Esophagus squamous epithelium (tissue), 5 donors: ENCODE measurements at places on chromosomes 7 and 10.

DNA sequence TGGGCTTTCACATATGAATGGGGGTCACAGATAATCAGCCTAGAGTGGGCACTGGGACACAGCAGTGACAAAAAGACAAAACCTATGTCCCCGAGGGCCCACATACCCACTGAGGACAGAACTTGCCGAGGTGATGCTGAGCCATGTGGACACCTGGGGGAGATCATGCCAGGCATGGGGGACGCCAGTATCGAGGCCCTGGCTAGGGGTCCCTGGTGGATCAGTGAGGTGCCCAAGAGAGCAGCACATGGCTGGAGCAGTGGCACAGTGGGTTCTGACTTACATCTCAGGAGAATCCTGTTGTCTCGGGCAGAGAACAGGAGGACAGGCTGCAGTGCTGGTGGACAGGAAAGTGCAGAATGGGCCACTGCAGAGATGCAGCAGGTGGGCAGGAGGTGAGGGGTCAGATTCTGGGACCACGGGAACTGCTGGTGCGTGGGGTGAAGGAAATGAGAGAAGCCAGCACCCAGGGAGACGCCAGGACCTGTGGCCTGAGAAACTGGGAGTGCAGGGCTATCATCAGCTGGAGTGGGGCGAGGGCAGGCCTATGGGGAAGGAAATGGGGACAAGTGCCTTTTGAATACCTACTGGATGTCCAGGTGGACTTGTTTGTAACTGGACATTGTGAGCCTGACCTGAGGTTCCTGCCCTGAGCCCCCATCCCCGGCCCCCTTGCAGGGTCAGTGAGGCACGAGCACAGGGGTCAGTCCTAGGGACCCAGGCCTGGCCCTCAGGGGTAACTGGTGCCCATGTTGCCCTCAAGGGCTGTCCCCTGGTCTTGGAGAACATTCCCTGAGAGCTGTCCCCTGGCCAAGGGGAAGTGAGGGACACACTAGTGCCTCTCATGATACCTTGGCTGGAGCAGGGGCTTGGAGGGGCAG is 91.2 kb upstream of the RET start:
- DNase-seq = no peak

- DNase-seq = no peak
These were observed 254.3 kb downstream of the ELFN1 start for GRCh38 chr7:1924258-1924817.

GRCh38 chr10:11264296-11265048 is 246.8 kb downstream of the CELF2 start:
- no peak for DNase-seq

GRCh38 chr7:141317033-141317585 is 234.1 kb upstream of the AGK start:
- DNase-seq = no peak

DNA sequence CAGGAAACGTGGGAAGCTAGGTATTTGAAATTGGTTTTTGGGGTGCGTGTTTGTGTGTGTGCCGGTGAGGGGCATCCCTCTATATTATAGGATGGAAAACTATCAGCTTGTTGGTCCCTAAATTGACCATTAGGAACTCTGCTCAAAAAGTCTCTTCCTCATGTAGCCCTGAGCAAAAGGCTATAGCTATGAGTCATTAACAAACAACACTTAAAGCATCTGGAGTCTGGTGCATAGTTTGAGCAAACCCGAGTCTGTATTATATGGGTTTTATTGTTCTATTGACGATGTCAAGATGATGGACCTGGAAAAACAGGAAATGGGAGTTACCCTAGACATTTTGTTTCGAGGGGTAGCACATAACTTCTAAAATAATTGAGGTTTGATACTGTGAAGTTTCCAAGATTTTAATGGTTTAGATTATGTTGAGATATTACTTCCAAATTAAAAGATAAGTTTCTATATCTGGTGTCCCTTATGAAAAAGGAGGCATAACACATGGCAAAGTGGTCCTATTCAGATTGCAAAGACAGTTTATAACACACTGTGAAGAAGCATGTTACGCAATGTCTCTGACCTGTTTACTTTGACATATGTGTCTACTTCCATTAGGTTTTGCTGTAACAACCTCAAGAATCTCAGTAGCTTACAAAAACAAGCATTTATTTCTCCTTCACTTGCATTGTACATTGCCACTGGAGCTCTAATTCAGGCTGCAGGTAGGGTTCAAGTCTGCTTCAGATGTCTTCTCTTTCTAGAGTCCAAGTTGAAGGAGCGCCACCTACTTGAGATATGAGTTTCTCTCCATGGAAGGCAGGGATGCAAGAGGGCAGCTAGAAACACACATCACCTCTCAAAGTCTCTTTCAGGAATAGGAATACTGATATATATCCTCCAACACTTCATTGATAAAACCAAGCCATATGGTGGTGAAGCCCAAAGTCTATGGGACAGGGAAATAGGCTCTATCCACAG is 357.7 kb downstream of the PHF14 start:
- no peak for DNase-seq

- DNase-seq = no peak
These were observed 89.9 kb downstream of the GOLGA7B start for GRCh38 chr10:97939446-97939990.

- no peak for DNase-seq
These were observed 35.0 kb downstream of the GFRA1 start for GRCh38 chr10:116237970-116238369.

- DNase-seq = no peak
These were observed 32.1 kb upstream of the PTPN12 start for GRCh38 chr7:77504951-77505350.

DNA sequence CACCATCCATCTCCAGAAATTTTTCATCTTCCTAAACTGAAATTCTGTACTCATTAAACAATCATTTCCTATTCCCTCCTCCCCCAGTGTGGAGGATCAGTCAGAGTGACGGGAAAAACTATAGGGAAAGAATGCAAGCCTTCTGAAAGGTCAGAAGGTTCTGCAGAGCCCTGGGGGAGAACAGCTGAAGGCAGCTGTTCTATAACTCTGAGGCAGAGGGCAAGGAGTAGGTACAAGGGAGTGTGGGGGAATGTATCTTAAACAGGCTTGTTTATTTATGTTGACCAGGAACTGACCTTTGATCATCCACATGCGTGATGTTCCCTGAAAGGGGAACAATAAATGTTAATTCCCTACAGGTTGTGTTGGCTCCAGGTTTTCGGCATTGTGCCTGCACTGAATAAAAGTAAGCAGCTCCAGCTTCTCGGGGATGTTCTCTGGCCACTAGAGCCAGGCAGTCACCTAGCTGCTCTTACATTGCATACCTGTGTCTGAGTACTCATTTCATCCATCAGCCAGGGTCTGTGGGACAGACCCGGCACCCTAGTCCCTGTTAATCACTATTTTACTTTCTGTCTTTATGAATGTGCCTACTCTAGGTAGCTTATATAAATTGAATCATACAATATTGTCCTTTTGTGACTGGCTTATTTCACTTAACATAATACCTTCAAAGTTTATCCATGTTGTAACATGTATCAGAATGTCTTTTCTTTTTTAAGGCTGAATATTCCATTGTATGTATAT is 5.8 kb downstream of the IFIT1 start:
- DNase-seq = no peak

- DNase-seq = no peak
These were observed 408.9 kb downstream of the CALN1 start for GRCh38 chr7:72003236-72003635.

DNA sequence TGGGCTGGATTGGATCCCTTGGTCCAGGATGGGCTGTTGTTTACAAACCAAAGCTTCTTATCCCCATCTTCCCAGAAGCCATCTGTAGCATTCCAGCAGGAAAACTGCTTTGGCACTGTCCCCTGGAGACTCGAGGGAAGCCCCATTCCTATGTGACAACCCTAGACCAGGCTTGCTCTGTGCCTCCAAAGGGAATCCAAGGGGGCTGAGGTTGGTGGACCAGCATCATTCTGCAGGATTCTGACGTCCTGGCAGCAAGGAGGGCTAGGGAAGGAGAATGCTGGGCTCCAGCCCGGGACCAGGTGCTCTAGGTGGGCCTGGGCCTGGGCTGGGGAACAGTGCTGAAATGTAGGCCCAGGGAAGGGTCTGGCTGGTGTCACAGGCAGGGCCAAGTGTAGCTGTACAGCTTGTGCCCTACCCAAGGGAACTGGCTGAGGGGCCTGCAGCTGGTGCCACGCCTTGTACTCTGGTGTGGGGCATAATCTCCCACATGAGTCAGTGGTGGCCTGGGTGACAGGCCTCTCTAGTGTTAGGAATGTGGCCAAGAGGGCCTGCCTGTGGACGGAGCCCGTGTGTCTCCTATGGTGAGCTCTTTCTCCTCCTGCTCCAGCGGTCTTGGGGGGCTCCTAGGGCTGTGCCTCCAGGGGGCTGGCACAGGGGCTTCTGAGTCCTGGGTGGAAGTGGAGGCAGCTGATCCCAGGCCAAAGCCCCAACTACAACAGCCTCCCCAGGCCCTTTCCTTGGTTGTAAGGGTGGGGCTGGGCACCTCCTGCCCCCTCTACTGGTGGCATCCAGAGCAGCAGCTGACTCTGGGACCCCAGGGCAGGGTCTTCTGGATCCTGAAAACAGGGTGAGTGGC is 25.2 kb downstream of the TRIM8 start:
- no peak for DNase-seq

GRCh38 chr7:132655131-132655727 is 79.0 kb upstream of the PLXNA4 start:
- DNase-seq = no peak

DNA sequence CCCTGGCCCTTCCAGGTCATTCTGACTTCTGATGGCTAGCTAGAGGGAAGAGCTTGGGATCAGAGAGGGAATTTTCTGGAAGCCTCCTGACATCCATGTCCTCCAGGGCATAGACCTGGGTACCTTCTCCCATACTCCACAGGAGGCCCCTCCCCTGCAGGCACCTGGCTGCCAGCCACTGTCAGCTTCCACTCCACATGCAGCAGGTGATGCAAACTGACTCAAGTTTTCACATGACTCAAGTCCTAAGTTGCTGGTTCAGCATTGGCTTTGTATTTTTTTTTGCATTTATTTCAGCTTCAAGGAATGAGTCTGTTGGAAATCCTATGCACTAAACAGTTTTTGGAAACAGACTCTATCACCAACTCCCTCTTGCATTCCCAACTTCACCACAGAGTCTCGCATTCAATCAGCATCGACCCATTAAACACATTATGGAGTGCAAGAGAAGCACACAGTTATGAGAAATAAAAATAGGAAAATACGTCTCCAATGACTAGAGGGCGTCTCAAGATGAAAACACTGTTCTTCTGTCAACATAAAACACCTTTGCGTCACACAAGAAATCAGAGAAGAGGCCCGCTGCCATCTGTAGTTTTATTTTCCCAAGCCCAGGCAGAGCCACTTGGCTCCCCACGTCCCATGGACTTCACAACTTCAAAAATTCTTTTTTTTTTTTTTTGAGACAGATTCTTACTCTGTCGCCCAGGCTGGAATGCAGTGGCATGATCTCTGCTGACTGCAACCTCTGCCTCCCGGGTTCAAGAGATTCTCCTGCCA is 362.6 kb upstream of the MGMT start:
- DNase-seq = no peak

GRCh38 chr7:112143582-112143981 is 62.6 kb downstream of the DOCK4 start:
- DNase-seq = no peak

- DNase-seq = no peak
These were observed 114.8 kb upstream of the TCF7L2 start for GRCh38 chr10:112835217-112835715.
